CD4-positive, alpha-beta T cell treated with Interleukin-2 at 100 ng/mL for 4 hours (primary cell): ENCODE measurements at places on chromosomes 13 and 19.

DNA sequence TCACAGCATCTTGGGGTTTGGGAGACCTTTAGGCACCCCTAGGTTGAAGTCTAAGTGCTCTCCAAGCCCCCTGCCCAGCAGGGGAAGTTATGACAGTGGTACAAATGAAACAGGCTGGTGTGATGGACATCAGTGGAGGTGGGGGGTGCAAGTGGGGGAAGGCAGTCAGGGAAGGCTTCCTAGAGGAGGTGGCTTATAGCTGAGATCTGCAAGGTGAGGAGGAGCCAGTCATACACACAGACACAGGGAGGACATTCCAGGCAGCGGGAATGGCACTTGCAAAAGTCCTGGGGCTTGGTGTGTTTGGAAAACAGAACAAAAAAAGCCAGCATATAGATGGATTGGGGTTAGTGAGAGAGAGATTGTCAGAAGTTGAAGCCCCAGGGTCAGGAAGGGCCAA is 11.6 kb downstream of the HSH2D start:
- no peak for DNase-seq

DNA sequence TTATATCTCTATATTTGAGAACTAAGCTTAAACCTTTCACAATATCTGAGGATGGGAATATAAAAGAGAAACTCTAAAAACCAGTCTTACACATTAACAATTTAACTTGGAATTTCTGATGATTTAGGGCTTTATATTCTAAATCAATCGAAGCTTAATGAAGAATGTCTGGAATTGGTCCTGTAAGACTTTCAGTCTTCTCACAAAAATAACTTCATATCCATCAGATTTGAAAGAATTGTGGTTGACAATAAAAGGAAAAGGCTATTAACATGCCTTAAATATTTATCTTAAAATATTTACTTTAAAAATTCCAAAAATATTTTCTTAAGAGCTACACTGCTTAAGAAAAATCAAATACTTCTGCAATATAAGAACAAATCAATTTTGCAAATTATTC is 27.3 kb downstream of the MYCBP2 start:
- DNase-seq = no peak

DNA sequence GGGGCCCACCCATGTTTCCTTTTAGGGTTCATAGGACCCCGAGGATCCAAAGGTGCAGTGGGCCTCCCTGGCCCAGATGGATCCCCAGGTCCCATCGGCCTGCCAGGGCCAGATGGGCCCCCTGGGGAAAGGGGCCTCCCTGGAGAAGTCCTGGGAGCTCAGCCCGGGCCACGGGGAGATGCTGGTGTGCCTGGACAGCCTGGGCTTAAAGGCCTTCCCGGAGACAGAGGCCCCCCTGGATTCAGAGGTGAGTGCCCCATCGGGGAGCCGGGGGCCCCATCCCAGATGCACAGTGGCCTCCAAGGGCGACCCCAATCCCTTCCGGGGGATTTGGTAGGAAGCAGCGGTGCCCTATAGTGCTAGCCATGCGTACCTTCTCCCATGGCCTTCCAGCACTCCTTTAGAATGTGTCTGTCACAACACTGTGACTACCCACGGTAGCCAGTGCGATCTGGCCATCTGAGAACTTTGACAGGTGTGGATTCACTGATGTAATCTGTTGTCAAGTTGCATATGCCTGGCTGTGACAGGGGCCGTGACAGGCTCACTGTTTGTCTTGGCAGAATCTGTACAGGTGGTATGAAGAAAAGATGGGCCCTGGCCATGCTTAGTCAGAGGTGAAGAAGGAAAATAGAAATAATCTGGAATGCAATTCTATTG is 88.5 kb downstream of the RAB20 start:
- DNase-seq = no peak

GRCh38 chr13:70623239-70623638 is 515.0 kb upstream of the KLHL1 start:
- no peak for DNase-seq

GRCh38 chr13:77565635-77566034 is 30.1 kb downstream of the SCEL start:
- no peak for DNase-seq

- no peak for DNase-seq
These were observed 40.2 kb downstream of the SLAIN1 start for GRCh38 chr13:77737583-77738200.

GRCh38 chr13:64912141-64912540 is 2318.0 kb downstream of the PCDH9 start:
- DNase-seq = no peak

DNA sequence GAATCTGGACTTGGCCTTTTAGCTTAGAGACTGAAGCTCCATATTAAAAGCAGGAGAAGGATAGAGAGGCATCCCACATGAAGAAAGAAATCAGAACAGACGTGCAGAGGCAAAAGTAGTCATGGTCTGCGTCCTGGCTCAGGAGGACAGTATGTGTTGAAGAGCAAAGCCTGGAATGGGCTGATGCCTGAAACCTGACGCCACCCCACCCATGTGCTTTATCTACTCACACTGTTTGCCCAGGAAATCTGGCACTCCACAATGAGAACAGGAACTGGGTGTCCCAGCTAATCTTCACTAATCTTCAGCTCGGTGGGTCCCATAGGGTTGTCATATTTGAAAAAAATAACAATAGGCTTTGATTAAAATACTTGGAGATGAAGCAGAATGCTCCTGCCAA is 549.0 kb upstream of the GPC6 start:
- DNase-seq = no peak

- no peak for DNase-seq
These were observed 19.5 kb downstream of the CPT1C start for GRCh38 chr19:49710372-49710951.

- no peak for DNase-seq
These were observed 1.0 kb downstream of the KLK11 start for GRCh38 chr19:51025401-51025800.

DNA sequence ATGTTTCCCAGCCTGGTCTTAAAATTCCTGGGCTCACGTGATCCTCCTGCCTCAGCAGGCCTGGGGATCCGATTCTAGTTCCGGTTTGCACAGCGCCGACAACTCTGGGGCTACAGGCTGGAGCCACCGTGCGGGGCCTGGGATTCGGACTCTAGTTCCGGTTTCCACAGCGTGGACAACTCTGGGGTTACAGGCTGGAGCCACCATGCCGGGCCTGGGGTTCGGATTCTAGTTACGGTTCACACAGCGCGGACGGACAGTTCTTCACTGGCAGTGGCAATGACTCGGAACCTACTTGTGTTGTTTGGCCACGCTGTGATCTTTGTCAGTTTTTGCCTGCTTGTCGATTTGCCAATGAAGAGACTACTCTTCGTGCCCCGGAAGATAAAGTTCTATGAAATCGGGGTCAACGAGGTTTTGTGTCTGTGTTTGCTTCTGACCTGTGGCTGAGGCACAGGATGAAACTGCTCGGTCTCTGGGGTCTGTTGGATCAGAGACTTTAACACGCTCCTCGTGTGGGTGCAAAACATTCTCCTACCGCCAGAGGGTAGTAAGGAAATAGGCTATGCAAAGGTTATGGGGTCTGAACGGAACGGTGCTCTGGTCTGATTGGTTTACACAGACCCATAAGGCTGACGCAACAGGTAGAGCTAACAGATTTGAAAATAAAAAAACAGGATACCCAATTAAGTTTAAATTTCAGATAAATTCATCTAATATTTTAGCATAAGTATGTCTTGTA is 12.1 kb upstream of the ZSCAN1 start:
- DNase-seq = peak; percentile 45

GRCh38 chr13:33466262-33466661 is 180.7 kb upstream of the STARD13 start:
- DNase-seq = no peak

DNA sequence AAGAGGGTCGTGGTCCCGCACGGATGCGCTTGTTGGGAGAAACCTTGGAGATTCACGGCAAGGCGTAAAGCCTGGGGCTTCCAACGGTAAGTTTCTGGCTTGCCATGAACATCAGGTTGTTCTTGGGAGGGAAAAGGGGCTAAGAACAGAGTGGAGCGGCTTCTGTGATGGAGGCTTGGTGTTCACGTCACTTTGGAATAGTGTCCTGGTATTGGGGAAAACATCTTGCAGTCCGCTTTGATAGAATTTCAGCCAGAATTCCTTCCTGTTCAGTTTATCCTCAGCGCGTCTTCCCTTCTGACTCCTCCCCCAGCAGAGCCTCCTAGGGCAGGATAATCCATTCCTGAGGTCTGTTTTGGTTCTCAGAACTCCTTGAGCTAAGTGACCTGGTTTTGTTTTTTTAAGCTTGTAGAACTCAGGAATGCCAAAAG is 2.0 kb downstream of the KCTD15 start:
- DNase-seq = no peak

DNA sequence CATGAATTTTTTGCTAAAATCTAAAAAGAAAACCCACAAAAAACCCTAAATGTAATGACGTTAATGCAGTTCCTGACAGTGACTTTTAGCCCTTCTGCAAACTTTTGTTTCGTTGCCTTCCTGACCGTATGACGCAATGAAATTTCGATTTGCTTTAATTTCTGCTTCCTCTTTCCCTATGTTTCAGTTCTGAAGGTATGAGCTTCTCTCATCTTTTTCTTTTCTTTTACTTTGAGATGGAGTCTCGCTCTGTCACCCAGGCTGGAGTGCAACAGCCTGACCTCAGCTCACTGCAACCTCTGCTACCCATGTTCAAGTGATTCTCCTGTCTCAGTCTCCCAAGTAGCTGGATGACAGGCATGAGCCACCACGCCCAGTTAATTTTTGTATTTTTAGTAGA is 6.1 kb upstream of the LILRA5 start:
- no peak for DNase-seq

DNA sequence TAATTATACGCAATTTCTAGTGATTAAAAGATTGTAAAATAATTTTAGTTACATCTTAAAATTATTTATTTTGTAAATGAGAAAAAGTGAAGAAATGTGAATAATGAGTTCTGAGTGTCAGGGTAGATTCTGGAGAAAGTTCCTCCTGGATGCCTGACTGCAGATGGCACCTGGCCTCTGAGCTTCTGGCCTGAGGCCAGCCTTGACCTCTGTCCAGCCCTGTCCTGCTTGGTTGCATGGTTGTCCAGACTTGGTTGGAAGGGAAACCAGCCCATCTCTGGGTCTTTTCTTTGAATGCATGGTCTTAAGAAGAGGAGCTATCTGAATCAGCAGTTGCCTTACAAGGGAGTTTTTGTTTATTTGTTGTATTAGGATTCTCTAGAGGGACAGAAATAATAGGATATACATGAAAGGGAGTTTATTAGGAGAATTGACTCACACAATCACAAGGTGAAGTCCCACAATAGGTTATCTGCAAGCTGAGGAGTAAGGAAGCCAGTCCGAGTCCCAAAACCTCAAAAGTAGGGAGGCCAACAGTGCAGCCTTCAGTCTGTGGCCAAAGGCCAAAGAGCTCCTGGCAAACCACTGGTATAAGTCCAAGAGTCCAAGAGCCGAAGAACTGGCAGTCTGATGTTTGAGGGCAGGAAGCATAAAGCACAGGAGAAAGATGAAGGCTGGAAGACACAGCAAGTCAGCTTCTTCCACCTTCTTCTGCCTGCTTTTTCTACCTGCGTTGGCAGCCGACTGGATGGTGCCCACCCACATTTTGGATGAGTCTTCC is 385.8 kb downstream of the ZNF536 start:
- DNase-seq = no peak

GRCh38 chr13:91331047-91331915 is 16.2 kb upstream of the MIR17HG start:
- no peak for DNase-seq

DNA sequence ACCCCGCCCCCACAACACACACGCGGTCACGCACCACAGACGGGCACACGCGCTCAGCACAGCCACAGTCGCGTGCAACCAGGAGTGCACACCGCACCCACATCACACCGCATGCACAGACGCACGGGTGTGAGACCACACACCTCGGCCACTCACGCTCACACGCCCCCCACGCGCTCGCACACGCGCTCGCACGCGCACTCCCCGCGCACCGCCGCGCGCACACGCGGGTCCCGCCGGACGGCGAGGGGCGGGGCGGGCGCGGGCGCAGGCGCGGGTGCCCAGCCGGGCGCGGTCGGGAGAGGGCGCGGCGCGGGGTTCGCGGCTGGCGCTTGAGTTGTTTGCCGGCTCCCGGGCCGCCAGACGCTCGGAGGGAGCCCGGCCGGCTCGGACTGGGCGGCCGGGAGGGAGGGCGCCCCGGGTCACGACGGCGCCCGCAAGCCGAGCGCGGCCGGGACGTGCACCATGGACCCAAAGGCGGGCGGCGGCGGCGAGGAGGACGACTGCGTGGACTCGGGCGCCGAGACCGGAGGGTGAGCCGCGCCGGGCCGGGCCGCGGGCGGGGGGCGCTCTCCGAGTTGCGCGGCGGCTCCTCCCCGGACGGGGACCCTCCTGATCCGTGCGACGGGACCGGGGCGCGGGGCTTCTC is at the start of gene FAM124A:
Gene FAM124A (plus strand): TSS at position 362 of the 649 bp plus-strand sequence. CDS start 104 bp downstream, at position 466.
- peak; percentile 3 for DNase-seq

- DNase-seq = no peak
These were observed 3.4 kb downstream of the RPL36 start for GRCh38 chr19:5693195-5694166.

DNA sequence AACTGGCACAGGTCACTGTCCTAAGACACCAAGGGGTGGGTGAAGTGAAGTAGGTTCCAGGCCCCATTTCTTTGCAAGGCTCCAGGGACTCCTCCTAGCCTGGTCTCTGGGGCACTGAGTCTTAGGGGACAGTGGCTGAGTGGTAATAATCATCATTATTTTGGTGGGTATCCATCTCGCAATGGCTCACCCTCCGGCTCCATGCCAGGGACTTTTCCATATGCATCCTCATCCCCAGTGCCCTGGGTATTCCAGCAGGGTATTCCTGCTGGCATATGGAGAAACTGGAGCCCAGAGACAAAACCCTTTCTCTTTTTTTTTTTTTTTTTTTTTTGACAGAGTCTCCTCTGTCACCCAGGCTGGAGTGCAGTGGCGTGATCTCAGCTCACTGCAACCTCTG is 2.5 kb downstream of the PDE4A start:
- DNase-seq = no peak

DNA sequence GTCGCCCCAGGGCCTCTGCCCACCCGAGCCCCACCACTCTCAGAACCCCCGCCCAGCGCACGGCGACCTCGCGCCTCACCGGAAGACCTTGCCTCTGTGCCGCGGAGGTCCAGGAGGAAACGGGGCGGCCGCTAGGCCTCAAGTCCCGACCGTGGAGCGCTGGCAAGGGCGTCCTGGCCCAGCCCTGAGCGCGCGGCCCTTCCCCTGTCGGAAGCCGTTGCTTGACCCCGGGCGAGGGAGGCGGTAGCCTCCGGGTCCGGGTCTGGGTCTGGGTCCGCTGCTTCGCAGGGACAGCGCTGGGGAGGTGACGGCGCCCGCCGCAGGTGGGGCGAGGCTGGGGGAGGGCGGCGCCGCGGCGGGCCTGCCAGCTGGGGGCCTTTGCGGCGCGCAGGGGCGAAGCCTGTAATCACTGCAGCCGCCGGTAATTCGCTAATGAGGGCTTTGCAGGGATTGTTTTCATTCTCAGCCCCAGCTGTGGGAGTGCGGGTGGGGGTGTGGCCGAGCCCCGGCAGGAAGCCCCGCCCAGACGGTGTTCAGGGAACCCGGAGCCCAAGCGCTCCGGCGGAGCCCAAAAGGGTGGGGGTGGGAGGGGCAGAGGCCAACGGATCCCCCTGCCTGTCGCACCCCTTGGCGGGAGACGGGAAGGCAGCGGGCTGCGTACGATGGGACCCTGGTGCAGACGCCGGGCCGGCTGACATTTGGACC is 8.6 kb downstream of the C19orf25 start:
- DNase-seq = peak; percentile 74

GRCh38 chr19:14772467-14772866 is 5.9 kb downstream of the ADGRE2 start:
- DNase-seq = no peak
